Bladder microvascular endothelial cell (primary cell): ENCODE measurements at places on chromosomes 5 and 9. TPM values are rescaled to one million over a fixed set of nuclear protein-coding genes. Genes with fewer than 3 reads are reported as not detected.

ZNF462 gene
- total RNA-seq: 6.8 and 21.3 TPM in 2 replicates

HAND1 gene
- not detected in 2 replicates for total RNA-seq

IFNA16 gene
- not detected in 2 replicates for total RNA-seq

WNT8A gene
- not detected in 2 replicates for total RNA-seq

QRFP gene
- total RNA-seq: not detected in 2 replicates

ACTBL2 gene
- under 0.01 and 0.06 TPM in 2 replicates for total RNA-seq

SLC25A25 gene
- 20.1 and 53.8 TPM in 2 replicates for total RNA-seq

DBH gene
- not detected in 2 replicates for total RNA-seq

PCDHA13 gene
- not detected in 2 replicates for total RNA-seq

MRPL50 gene
- total RNA-seq: 10.2 and 14.5 TPM in 2 replicates

TTC16 gene
- not detected in 2 replicates for total RNA-seq

SLC28A3 gene
- total RNA-seq: not detected in 2 replicates

OLFML2A gene
- total RNA-seq: 0.32 and 2.0 TPM in 2 replicates

FOCAD gene
- total RNA-seq: 58.8 and 88.6 TPM in 2 replicates

SLC27A6 gene
- under 0.01 TPM in 1 of 2 replicates, not detected in the other for total RNA-seq

PCDHB2 gene
- total RNA-seq: 0.81 and 2.3 TPM in 2 replicates

LEAP2 gene
- total RNA-seq: under 0.01 and 0.38 TPM in 2 replicates

FST gene
- 3.2 and 16.4 TPM in 2 replicates for total RNA-seq

CHSY3 gene
- total RNA-seq: 2.6 and 6.5 TPM in 2 replicates

SPDL1 gene
- total RNA-seq: 13.1 and 18.2 TPM in 2 replicates

IER5L gene
- 8.3 and 13.1 TPM in 2 replicates for total RNA-seq

ASPN gene
- 0.06 TPM in 1 of 2 replicates, not detected in the other for total RNA-seq

PCDHGA9 gene
- total RNA-seq: 0.97 and 4.5 TPM in 2 replicates

CER1 gene
- total RNA-seq: not detected in 2 replicates

C1QTNF2 gene
- total RNA-seq: 0.31 TPM in 1 of 2 replicates, not detected in the other

TMEM8B gene
- total RNA-seq: 0.16 and 0.57 TPM in 2 replicates

SOWAHA gene
- not detected in 2 replicates for total RNA-seq

FOXD1 gene
- 0.06 and 0.16 TPM in 2 replicates for total RNA-seq
